ENCODE measurements at places on chromosomes 11 and 22. TPM values are rescaled to one million over a fixed set of nuclear protein-coding genes. Genes with fewer than 3 reads are reported as not detected.
A peak's percentile ranks its signal among the peaks of the same experiment; 100 is the strongest.

DNA sequence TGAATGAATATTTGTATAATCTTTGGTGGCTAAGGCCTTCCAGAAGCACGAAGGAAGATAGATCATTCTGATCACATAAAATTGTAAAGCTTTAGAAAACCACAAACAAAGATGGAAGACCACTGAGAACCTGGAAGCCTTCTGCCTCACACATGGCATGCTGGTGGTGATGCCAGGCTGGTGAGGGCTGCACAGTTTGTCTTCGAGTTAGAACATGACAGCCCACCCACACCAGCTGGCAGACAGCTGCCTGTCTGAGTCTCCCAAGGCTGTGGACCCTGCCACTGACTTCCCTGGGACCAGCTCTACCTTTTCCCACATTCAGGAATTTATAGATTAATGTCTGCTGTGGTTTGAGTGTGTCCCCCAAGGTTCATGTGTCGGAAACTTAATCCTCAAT, 48.8 kb upstream of the B3GAT1 start:
- H3K4me1 ChIP-seq, result no peaks in the 10 kb centered on the region
- no peak for DNase-seq
- H3K36me3 ChIP-seq, result no peaks in the 10 kb centered on the region

DNA sequence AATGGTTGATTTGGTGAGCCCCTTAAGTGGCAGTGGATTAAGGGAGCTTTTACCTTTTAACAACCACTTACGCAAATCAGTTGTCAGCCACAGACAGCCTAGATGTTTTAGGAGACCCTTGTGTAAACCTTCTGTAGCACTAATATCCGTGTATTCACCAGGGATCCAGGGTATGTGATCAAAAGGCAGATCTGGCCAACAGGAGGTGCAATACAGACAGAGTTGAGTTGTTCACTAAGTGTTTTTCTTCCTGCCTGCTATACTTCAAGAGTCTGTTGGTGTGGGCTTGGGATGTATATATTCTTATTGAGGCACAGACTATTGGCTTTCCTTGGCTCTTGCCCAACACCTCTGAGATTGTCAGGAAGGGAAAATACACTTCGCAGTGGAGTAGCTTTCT, 175.1 kb downstream of the FAT3 start:
- no peak overlapping the region for H3K4me3 ChIP-seq
- no peaks in the 10 kb centered on the region for H3K36me3 ChIP-seq
- H3K27me3 ChIP-seq, result peaks cover 3% of the 10 kb centered on the region

- DNase-seq, result no peak
- H3K4me3 ChIP-seq, result no peak overlapping the region
- no peaks in the 10 kb centered on the region for H3K4me1 ChIP-seq
- H3K27me3 ChIP-seq, result no peaks in the 10 kb centered on the region
- no peaks in the 10 kb centered on the region for H3K36me3 ChIP-seq
These were observed 26.1 kb downstream of the SMCO4 start for GRCh38 chr11:93517041-93517440.

GRCh38 chr11:46259971-46260560, 17.4 kb upstream of the CREB3L1 start:
- no peaks in the 10 kb centered on the region for H3K27me3 ChIP-seq
- H3K4me3 ChIP-seq, result no peak overlapping the region
- H3K27ac ChIP-seq, result no peak overlapping the region
- DNase-seq, result no peak

The SBF2 gene
- 25.9 TPM for total RNA-seq

The TXN2 gene
- 98.6 TPM for total RNA-seq

DNA sequence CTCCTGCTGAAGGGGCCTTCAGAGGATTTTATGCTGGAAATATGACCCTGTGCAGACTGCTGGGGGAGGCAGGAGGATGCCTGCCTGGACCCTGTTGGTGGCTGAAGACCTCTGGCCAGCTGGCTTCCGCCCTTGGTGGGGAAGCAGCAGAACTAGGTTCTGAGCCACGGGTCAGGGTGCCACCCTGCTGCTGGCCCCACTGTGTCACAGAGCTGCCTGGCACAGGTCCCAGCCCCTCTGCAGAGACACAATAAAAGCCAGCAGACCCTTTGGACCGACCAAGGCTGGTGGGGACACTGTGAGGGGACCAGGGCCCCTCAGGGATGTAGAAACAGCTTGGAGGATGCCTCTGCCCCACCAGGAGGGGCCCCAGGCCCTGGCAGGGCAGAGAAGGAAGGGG, 6.9 kb upstream of the SREBF2 start:
- no peak for DNase-seq
- peaks cover 4% of the 10 kb centered on the region for H3K27me3 ChIP-seq
- no peaks in the 10 kb centered on the region for H3K36me3 ChIP-seq
- H3K27ac ChIP-seq, result no peak overlapping the region
- H3K4me1 ChIP-seq, result peaks cover 28% of the 10 kb centered on the region
- no peak overlapping the region for H3K4me3 ChIP-seq

The P4HA3 gene
- total RNA-seq, result 1.0 TPM

DNA sequence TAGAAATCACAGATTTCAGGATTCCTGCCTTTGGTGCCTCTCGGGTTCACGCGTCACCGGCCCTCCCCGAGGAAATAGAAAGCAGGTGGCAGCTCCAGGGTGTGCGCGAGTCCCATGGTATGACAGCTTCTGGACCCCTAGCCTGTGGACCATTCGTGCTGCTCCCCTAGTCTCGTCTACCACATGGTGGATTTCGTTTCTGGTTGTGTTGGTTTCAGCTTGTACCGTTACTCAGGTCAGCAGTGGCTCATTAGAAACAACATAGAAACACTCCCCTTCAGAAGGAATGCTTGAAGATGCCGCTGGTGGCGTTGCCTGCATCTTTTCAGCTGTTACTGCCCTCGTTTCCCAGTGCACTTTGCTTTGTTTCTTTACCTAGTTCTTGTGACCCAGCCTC, 700 bp downstream of the TTC17 start:
- H3K36me3 ChIP-seq, result peaks cover 9% of the 10 kb centered on the region
- peaks cover 28% of the 10 kb centered on the region for H3K4me1 ChIP-seq
- H3K27me3 ChIP-seq, result no peaks in the 10 kb centered on the region
- H3K27ac ChIP-seq, result peak overlapping the region; percentile 97

DNA sequence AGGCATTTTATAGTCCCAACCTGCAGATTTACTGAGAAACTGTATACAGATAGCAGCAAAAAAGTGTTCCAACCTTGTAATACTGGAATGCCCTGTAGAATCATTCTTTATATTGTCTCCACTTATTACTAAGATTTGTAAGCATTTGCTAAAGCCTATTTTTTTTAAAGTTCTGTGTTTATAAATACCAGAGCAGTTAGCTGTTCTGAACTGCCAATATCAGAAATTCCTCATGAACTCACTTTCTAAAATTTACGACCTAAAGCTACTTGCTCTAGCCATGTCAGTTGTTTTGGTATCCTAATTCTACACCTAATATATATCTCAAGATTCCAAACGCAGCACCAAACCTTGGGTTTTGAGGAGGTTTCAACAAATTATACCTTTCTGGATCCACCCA, 103.2 kb downstream of the C11orf65 start:
- H3K27ac ChIP-seq, result peak overlapping the region; percentile 50
- H3K4me1 ChIP-seq, result peaks cover 33% of the 10 kb centered on the region
- H3K4me3 ChIP-seq, result peak overlapping the region; percentile 62
- DNase-seq, result peak; percentile 25
- H3K36me3 ChIP-seq, result peaks cover 31% of the 10 kb centered on the region

The GRM5 gene
- total RNA-seq, result not detected

The MUC6 gene
- total RNA-seq, result not detected

DNA sequence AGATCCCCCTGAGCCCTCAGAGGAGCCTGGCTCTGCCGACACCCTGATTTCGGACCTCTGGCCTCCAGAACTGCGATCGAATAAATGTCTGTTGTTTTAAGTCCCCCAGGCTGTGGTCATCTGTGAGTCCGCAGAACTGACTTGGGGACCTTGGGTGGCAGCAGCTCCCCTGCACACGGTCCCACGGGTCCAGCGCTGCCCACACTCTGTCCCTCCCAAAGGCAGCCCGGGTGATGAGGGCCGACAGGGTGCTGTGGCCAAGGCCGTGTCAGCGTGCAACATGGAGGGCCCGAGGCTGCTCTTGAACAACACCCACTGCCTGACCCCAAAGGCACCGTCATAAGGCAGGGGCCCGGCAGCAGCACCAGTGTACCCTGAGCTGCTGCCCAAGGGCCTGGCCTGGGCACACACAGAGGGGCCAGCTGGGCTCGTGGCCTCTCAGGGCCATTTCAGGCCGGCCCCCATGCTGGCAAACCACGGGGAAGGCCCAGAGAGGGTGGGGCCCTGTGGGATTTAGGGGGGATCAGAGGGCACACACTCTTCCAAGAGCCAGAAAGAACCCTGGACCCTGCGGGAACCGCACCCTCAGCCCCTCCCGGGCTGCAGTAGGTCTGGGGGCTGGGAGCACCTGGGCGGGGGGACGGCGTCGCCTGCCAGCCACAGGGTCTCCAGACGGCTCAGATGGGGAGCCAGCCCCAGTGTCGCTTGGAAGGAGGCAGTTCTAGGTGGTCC, 77.1 kb upstream of the PRR5 start:
- no peaks in the 10 kb centered on the region for H3K4me1 ChIP-seq
- no peak overlapping the region for H3K27ac ChIP-seq
- no peaks in the 10 kb centered on the region for H3K36me3 ChIP-seq
- H3K27me3 ChIP-seq, result peaks cover 15% of the 10 kb centered on the region
- no peak for DNase-seq

The BRSK2 gene
- 0.80 TPM for total RNA-seq

DNA sequence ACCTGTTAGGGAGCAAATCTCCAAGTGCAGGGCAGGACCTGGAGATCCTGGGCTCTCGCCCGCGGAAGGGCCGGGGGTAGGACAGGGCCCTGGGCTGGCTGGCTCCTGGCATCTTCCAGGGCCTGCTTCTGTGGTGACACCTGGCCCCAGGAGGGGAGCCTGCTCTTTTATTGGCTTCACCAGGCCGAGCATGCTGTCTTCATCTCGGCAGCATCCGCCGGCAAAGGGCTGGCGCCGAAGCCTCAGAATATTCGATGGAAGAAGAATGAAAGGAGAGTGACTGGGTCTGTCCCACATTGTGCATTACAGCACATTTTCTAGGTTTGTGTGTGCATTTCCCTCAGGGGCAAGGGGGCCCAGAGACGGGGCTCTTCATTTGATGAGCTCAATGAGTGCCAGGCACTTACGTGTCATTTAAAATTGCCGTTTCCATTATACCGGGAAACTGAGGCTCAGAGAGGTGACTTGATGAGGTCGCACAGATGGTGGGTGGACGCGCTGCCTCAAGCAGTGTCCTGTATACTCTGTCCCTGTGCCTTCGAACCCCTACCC, 70.0 kb downstream of the RBX1 start:
- peak overlapping the region; percentile 94 for H3K4me3 ChIP-seq
- H3K27ac ChIP-seq, result peak overlapping the region; percentile 98
- H3K27me3 ChIP-seq, result peaks cover 4% of the 10 kb centered on the region
- peaks cover 11% of the 10 kb centered on the region for H3K36me3 ChIP-seq
- peaks cover 11% of the 10 kb centered on the region for H3K4me1 ChIP-seq
- no peak for DNase-seq

The CARD18 gene
- total RNA-seq, result not detected

DNA sequence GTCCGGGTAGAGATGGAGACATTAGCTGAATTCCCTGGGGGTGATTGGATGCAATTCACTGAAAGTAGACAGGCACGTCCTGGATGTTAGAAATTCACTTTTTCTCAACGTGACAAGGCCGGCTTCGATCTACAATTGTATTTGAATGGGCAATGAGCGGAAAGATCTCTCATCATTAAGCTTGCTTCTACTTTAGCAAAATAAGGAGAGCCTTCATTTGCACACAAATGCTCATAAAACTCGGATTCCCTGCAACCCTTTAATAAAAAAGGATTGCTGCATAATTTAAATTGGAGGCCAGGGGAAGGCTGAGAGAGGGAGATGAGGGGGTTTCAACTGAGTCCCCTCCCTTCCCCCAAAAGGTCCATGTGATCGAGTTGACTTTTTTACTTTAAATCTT, 10.6 kb upstream of the PAX6 start:
- no peak for DNase-seq
- peaks cover 79% of the 10 kb centered on the region for H3K27me3 ChIP-seq
- no peak overlapping the region for H3K4me3 ChIP-seq
- no peak overlapping the region for H3K27ac ChIP-seq

- no peak for DNase-seq
- peaks cover 6% of the 10 kb centered on the region for H3K4me1 ChIP-seq
- peaks cover 21% of the 10 kb centered on the region for H3K36me3 ChIP-seq
- H3K4me3 ChIP-seq, result no peak overlapping the region
These were observed 18.0 kb downstream of the CXCR5 start for GRCh38 chr11:118901494-118902335.

The ELFN2 gene
- 6.6 TPM for total RNA-seq

- no peaks in the 10 kb centered on the region for H3K36me3 ChIP-seq
- H3K27me3 ChIP-seq, result peaks cover 12% of the 10 kb centered on the region
- no peaks in the 10 kb centered on the region for H3K4me1 ChIP-seq
- H3K4me3 ChIP-seq, result no peak overlapping the region
- no peak overlapping the region for H3K27ac ChIP-seq
These were observed 45.1 kb upstream of the PAX6 start for GRCh38 chr11:31856248-31856647.

GRCh38 chr11:11213117-11213516, 139.9 kb downstream of the CSNK2A3 start:
- H3K4me1 ChIP-seq, result no peaks in the 10 kb centered on the region
- DNase-seq, result no peak
- no peak overlapping the region for H3K27ac ChIP-seq
- H3K36me3 ChIP-seq, result no peaks in the 10 kb centered on the region

The OR52E8 gene
- not detected for total RNA-seq

The CEP126 gene
- 2.2 TPM for total RNA-seq

DNA sequence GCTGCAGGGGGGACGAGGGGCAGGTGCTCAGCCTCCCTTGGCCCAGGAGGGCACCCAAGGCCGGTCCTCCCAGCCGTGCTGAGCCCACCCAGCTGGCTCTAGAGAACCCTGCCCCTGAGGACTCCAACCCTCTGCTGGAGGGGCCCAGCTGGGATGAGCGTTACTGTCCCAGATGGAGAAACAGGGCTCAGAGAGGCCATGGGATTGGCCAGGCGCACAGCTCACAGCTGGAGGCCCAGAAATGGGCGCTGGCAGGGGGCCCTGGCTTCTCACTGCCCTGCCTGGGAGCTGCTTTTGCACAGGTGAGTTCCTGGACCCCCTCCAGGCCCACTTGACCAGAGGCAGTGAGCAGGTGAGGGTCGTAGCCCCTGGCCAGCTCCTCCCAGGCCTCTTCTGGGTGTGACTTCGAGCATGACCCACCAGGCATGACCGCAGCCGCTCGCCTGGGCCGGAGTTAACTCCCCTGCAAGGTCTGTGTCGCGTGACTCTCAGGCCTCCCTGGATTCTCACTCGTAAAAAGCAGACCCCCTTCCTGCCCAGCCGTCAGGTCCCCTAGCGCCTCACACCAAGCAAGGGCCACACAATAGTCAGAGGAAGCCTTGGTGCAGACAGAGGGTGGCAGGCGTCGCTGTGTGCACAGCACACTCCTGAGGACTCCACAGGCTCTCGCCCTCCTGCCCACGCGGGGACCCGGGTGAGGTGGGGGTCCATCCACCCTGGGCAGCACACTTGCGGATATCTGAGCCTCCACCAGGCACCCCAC, 19.7 kb upstream of the IL17REL start:
- peaks cover 12% of the 10 kb centered on the region for H3K27me3 ChIP-seq
- no peak overlapping the region for H3K27ac ChIP-seq
- H3K4me3 ChIP-seq, result no peak overlapping the region
- no peaks in the 10 kb centered on the region for H3K4me1 ChIP-seq
- DNase-seq, result no peak

GRCh38 chr11:62902932-62903331, 18.2 kb downstream of the CHRM1 start:
- no peak for DNase-seq
- no peak overlapping the region for H3K27ac ChIP-seq
- H3K36me3 ChIP-seq, result no peaks in the 10 kb centered on the region
- H3K27me3 ChIP-seq, result peaks cover 31% of the 10 kb centered on the region
